Mammary epithelial cell (primary cell): ENCODE measurements at places on chromosomes 2 and 18. TPM values are rescaled to one million over a fixed set of nuclear protein-coding genes. Genes with fewer than 3 reads are reported as not detected.

DNA sequence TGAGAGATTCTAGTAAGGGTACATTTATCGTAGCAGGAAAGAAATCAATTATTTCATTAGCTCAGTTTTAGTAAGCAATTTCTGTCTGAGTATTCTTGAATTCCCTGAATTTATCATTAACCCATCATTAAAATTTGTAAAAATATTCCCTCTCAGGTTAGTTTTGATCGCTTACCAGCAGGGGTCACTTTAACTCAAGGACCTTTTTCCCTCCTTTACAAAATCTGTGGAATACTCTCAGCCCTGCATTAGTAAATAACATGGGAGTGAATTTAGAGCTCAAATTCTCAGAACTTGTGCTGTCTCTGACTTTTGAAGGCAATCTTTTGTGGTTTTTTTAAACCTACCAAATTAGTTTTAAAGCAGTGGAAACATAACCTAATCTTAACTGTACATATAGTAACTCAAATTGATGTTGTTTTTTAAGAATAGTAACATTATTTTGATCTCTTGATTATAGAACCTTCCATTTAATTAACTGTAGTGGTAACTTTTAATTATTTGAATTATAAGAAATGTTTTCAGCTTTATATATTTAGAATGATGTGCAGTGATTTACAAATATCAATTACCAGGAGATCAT is 97.2 kb downstream of the AGPS start:
- DNase-seq: no peak

- no peak for DNase-seq
Measured at GRCh38 chr2:156663757-156664409, 227.7 kb downstream of the GPD2 start.

MDH1B gene
- 0.51 and 0.54 TPM in 2 replicates for total RNA-seq

COL4A3 gene
- not detected for total RNA-seq

DNA sequence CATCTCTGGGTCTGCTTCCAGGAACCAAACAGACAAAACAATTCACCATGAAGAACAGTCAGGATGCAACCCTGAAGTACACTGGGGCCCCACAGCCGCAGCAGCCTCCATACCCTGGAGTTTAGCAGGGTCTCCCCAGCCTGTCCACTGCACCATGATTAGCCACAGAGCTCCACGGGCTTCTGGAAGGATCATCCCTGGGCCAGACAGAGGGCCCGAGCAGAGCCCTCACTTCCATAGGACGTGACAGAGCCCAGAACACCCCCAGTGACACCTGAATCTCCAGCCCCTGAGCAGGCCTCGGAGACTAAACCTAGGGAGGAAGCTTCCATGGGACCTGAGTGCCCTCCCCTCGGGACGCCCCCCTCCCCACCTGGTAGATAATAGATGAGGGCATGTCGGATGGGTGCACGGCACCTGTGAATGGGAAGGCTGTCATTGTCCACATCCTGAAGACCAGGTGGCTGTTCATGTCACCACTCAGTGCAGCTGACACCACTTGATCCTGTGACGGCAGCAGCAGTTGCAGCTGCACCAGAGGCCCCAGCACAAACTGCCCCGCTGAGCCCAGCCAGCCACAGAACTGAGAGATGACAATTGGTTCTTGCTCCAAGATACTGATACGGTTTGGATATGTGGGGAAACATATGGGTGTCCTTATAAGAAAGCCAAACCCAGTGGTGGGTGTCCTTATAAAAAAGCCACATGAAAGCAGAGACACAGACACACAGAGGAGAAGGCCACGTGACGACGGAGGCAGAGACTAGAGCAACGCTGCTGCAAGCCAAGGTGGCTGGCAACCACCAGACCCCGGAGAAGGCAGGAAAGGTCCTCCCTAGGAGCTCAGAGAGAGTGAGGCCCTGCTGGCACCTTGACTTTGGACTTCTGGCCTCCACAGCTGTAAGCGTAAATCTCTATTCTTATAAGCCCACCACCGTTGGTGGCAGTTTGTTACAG is 23.2 kb downstream of the KIF1A start:
- no peak for DNase-seq

RAB27B gene
- 1.8 TPM for total RNA-seq

DNA sequence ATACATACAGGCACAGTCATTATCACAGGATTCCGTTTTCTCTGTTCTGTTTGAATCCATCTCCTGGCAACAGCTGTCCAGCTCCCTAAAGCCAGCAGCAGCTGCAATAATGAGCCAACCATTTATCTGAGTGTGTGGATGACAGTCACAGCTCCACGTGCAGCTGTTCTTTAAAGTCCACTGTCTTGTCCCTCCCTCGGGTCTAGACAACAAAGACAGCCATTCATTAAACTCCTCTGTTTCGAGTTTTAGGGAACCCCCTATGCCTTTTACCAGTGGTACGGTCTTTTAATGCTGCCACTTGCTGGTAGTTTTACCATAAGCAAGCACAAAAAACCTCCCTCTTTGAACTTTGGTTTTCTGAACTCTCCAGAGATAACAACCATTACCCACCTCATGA is 16.0 kb upstream of the MSGN1 start:
- peak; percentile 52 for DNase-seq

SFT2D3 gene
- 3.2 and 4.2 TPM in 2 replicates for total RNA-seq

ALKAL2 gene
- not detected in 2 replicates for total RNA-seq

HOXD1 gene
- total RNA-seq: not detected

SKOR2 gene
- not detected in 2 replicates for total RNA-seq

DNA sequence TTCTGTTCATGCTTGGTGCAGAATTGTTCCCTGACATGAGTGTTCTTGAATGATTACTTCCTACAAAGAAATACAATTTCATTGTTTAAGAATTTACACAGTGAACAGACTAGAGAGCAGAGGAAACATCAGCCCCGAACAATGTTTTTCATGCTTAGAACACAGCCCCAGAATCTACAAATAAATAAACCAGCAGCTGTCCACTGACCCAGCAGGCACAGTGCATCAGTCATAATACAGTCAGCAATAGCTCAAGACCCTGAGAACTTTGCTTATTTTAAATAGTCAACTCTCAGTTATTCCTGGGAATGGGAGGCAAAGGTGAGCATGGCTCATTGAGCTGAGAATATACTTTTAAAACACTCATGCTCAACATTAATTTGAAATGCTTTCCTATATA is 38.4 kb downstream of the XIRP2 start:
- DNase-seq: no peak

DNA sequence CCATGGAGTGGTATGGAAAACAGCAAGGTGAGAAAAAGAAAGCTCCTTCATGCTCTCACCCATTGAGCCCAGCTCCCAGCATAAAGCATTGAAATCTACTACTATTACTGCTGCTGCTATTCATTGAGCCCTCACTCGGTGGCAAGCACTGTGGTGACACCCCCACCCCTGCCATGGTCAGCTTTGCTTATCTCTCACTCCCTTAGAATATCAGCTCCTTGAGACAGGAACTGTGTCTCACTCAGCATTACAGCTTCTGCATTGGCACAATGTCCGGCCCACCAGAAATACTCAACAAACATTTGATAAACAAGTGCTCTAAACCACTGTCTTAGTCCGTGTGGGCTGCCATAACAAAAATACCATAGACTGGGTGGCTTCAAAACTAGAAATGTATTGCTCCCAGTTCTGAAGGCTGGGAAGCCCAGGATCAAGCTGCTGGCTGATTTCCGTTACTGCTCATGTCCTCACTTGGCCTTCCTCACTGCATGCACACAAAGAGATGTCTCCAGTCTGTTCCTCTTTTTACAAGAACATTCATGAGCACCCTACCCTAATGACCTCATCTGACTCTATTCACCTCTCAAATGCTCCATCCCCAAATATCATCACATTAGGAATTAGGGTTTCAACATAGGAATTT is 116.3 kb downstream of the ZBTB7C start:
- DNase-seq: no peak

GRCh38 chr18:48529796-48530195 is 9.0 kb upstream of the CTIF start:
- peak; percentile 76 for DNase-seq

DNA sequence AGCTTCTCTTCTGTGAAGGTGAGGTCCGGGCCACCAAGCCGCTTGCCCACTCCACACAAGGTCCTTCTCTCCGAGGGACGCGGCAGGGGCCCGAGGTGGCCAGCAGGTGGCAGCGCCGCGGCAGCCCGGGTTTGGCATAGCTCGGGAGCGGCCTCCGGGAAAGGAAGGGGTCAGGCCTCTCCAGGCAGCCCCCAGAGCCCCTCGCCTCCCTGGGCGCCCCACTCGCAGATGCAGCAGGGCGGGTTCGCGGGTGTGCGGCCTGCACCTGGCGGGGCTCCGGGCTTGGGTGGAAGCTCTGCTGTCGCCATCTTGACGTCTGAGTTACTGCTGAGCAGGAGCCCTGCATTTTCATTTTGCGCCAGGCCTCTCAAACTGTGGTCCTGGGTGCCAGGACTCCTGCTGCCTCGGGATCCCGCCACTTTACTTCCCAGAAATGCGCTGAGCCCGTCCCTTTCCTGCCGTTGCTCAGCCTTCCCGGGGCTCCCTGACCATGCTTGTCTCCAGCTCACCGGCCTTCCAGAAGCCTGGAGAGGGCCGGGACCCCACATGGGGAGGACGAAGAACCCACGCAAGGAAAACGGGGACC is 18.6 kb upstream of the NCL start:
- peak; percentile 24 for DNase-seq

DNA sequence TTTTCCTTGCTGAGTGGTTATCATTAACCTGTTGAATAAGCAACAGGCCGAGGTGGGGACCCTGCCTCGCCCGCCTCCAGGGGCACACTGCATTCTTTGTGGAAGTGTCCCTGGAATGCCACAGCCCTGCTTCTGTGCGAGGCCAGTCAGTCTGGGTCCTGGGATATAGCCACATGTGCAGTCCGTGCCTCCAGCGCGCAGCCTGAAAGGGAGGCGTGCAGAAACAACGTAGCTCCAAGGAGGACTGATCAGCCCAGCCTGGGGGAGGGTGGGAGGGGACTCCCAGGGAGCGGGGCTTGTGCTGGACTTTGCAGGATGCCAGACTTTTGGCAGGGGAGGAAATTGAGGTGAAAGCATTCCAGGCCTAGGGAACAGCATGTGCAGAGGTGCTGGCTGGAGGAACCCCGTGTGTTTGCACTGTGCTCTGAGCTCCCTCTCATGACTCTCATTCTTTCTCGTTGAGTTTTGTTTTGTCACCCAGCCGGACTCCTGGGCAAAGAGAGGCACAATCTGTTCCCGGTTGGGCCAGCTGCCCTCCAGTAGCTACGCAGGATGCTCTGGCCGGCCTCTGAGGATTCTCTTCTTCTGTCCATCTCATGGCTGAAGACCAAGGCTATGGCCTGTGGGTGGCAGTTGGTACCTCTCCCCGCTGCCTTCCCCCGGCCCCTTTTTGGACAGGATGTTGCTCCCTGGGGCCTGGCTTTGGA is 39.7 kb downstream of the HPCAL1 start:
- no peak for DNase-seq

PPP1R1C gene
- 1.7 and 1.9 TPM in 2 replicates for total RNA-seq

GRCh38 chr2:39513641-39514094 is 76.6 kb upstream of the MAP4K3 start:
- DNase-seq: peak; percentile 95

DNA sequence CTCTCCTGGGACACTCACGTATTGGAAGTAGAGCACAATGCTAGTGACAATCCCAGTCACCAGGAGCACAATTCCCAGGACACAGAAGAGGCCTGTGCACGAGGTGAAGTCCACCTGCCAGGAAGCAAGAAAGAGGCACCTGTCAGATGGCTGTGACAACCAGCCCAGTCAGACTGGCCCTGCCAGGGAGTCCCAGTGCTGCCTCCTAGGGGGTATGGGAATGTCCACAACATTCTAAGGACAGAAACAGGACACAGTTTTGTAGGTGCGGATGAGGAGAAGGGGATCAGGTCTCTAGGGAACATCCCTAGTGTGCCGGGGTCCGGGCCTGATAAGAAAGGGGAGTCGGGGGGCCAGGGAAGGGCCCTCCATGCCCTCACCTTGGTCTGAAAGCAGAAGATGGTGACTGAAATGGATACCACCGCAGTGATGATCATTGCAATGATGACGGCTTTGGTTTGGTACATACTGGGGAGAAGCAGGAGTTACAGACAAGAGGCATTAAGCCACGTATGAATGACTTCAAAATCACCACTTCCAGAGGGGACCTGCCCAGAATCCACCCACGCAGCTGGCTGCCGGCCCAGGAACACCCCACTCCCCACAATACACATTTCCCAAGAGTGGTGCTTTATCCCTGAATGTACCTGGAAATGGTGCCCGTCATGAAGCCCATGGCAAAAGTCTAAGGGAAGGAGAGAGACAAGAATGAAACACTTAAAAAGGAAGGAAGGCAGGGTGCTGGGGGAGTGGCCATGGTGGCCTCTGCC is 6.9 kb downstream of the PNKD start:
- no peak for DNase-seq

GRB14 gene
- 7.3 TPM for total RNA-seq

DNA sequence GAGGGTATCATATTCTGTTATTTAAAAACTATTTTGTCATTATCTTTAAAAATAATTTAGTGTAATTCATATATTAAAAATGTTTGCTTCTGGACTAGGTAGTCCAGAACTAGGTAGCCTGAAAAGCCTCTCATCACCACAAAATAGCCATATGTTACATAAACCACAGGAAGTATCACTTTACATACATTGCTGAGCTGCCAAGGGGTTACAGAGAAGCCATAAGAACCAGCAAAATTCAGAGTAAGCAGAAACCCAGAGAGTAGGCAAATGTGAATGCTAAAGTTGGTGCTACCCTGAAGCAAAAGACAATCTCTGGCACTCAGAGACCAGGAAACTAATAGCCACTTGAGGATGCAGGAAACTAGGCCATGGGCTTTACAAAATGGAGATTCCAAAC is 60.9 kb downstream of the LOXHD1 start:
- no peak for DNase-seq

UGT1A3 gene
- 0.37 and 0.40 TPM in 2 replicates for total RNA-seq

PAIP2B gene
- 1.7 and 2.1 TPM in 2 replicates for total RNA-seq

DSG4 gene
- total RNA-seq: 0.28 TPM in 1 of 2 replicates, not detected in the other

PIK3C3 gene
- total RNA-seq: 40.0 TPM

GRCh38 chr2:205775097-205775877 is 93.0 kb downstream of the NRP2 start:
- peak; percentile 97 for DNase-seq

IL1B gene
- total RNA-seq: 219 and 305 TPM in 2 replicates

GRCh38 chr2:232535761-232536530 is 3.5 kb upstream of the CHRNG start:
- DNase-seq: no peak

KCNIP3 gene
- total RNA-seq: 2.9 and 4.8 TPM in 2 replicates

IMPA2 gene
- 7.8 and 16.5 TPM in 2 replicates for total RNA-seq

GRCh38 chr2:230582851-230583283 is 129.8 kb upstream of the CAB39 start:
- DNase-seq: peak; percentile 56

- no peak for DNase-seq
Measured at GRCh38 chr2:120385355-120386127, 39.6 kb downstream of the INHBB start.

GRCh38 chr2:201779901-201780673 is 646 bp downstream of the ALS2 start:
- DNase-seq: no peak

CHRNG gene
- total RNA-seq: not detected

DNA sequence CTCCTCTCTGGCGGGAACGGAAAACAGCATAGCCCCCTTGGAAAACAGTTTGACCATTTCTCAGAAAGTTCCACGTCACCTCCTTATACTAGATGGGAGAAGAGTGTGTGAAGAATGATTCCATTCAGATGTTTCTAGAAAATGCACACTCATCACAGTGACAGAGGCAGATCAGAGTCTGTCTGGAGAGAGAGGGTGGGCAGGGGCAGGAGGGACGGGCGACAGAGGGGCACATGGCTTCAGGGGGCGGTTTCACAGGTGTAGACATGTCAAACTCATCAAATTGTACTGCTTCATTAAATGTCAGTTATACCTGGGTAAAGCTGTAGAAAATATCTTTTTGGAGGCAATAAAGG is 88.8 kb upstream of the TAF1B start:
- no peak for DNase-seq
